ENCODE measurements at places on chromosomes 13 and 19. TPM values are rescaled to one million over a fixed set of nuclear protein-coding genes. Genes with fewer than 3 reads are reported as not detected.

- no peaks in the 10 kb centered on the region for H3K4me1 ChIP-seq
- H3K4me3 ChIP-seq = no peak overlapping the region
- H3K27me3 ChIP-seq = peaks cover 51% of the 10 kb centered on the region
- H3K36me3 ChIP-seq = no peaks in the 10 kb centered on the region
These were observed 8.1 kb downstream of the SHISA7 start for GRCh38 chr19:55435020-55435419.

DNA sequence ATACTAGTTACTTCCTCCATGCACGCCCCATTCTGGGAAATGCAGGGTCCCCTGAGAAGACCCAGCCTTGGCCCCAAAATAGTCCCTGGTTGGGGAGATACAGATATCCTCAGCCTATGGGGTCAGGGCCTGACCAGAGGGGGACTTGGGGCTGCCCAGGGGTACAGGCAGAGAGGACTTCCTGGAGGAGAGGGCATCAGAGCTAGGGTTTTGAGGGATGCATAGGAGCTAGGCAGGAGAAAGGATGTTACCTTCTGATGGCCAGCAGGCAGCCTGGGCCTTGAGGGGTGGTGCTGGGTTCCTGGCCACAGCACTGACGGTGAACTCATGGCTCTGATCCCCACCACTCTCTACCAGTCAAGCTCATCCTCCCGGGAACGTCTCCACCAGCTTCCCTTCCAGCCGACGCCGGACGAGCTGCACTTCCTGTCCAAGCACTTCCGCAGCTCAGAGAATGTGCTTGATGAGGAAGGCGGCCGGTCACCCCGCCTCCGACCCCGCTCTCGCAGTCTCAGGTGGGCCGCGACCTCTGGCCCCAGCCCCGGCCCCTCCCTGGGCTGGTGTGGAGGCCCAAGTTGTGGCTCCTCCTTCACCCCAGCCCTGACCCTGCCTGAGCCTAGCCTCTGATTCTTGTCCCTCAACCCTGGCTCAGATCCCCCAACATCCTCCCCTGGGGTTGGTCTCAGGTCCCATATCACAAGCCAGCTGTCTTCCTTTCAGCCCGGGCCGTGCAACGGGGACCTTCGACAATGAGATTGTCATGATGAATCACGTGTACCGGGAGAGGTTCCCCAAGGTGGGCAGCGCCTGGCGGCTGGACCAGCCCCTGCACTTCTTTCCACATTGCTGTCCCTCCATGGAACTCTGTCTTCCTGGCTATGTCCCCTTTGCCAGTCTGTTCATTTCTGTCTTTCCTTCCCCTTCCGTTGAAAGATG lies 25.6 kb downstream of the MAST3 start:
- no peaks in the 10 kb centered on the region for H3K27me3 ChIP-seq
- H3K27ac ChIP-seq = no peak overlapping the region
- H3K36me3 ChIP-seq = peaks cover 21% of the 10 kb centered on the region
- DNase-seq = no peak

DNA sequence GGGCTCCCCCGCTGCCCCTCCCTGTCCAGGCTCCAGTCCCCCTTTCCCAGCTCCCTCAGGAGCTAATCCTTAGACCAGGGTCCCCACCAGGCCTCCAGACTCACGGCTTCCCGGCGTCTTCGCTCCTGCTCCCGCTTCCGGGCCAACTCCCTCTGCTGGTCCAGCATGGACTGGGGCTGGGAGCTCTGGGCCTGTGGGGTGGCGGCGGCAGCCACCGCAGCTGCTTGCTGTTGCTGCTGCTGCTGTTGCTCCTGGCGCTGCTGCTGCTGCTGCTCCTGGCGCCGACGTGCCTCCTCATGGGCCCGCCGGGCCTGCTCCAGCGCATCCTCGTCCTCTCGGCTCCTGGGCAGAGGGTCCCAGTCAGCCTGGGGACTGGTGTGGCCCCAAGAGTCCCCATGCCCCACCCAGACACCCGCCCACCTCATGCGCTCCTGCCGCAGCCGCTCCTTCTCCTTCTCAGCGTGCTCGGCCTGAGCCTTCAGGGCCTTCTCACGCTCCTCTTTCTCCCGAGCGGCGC lies 6.4 kb upstream of the EPHX3 start:
- H3K4me3 ChIP-seq = no peak overlapping the region
- H3K27ac ChIP-seq = no peak overlapping the region
- H3K4me1 ChIP-seq = peaks cover 2% of the 10 kb centered on the region
- DNase-seq = no peak
- H3K27me3 ChIP-seq = peaks cover 2% of the 10 kb centered on the region

GRCh38 chr19:17610384-17610783 lies 54.9 kb downstream of the COLGALT1 start:
- peaks cover 7% of the 10 kb centered on the region for H3K4me1 ChIP-seq
- no peak for DNase-seq
- no peaks in the 10 kb centered on the region for H3K36me3 ChIP-seq
- no peak overlapping the region for H3K4me3 ChIP-seq
- no peaks in the 10 kb centered on the region for H3K27me3 ChIP-seq
- H3K27ac ChIP-seq = no peak overlapping the region

DNA sequence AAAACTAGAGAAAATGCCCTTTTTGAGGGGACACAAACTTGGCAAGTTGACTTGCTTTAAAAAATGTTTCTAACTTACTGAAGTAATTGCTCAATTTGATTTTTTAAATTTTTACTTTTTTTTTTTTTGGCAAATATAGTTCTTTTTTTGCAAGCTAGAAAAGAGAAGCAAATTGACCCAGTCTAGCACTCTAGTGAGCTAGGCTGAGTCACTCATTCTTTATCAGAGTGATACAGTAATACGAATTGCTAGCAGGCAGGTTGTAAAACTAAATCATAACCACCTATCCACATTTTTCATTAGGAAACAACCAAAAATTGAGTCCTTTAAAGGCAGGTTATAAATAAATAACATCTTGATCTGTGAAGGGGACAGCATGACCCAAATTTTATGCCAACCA lies 51.9 kb upstream of the C1QTNF9 start:
- no peak overlapping the region for H3K4me3 ChIP-seq
- no peak for DNase-seq
- H3K36me3 ChIP-seq = peaks cover 47% of the 10 kb centered on the region
- H3K27me3 ChIP-seq = no peaks in the 10 kb centered on the region
- peaks cover 80% of the 10 kb centered on the region for H3K4me1 ChIP-seq

GRCh38 chr13:101514695-101515275 lies 62.3 kb downstream of the ITGBL1 start:
- no peak overlapping the region for H3K4me3 ChIP-seq
- no peak overlapping the region for H3K27ac ChIP-seq
- peaks cover 2% of the 10 kb centered on the region for H3K27me3 ChIP-seq
- no peaks in the 10 kb centered on the region for H3K36me3 ChIP-seq

GRCh38 chr13:44762911-44763310 lies 186.8 kb upstream of the TSC22D1 start:
- no peak for DNase-seq
- H3K27ac ChIP-seq = no peak overlapping the region

DNA sequence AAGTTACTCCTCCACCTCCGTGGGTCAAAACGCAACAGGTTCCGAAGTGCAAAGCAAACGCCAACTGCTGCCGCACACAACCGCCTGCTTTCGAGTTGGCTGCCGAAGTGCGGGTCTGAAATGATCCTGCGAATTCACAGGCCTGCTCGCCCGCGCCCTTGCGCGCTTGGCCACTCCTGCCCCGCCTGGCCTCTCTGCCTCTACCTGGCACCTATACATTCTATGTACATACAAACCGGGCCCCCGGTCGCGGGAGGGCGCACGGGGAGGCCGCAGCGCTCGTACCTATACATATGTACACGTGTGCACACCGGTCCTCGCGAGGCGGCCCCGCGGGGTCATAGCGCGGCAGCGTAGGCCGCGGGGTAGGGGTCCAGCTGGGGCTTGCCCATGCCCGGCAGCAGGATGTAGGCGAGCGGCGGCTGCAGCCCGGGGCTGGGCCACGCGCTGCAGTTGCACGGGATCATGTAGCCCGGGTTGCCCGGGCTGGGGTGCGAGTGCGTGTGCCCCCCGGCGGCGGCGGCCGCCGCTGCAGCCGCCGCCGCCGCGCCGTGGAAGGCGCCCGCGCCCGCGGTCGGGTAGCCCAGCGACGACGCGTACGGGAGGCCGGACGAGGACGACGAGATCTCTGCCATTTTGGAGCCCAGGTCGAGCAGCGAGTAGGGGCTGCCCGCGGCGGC lies 1.3 kb downstream of the SOX21 start:
- peaks cover 2% of the 10 kb centered on the region for H3K36me3 ChIP-seq
- H3K27ac ChIP-seq = no peak overlapping the region
- peak overlapping the region; percentile 36 for H3K4me3 ChIP-seq

GRCh38 chr13:41696163-41697003 lies 239.0 kb downstream of the RGCC start:
- no peaks in the 10 kb centered on the region for H3K27me3 ChIP-seq
- peaks cover 15% of the 10 kb centered on the region for H3K36me3 ChIP-seq
- no peak overlapping the region for H3K4me3 ChIP-seq

DNA sequence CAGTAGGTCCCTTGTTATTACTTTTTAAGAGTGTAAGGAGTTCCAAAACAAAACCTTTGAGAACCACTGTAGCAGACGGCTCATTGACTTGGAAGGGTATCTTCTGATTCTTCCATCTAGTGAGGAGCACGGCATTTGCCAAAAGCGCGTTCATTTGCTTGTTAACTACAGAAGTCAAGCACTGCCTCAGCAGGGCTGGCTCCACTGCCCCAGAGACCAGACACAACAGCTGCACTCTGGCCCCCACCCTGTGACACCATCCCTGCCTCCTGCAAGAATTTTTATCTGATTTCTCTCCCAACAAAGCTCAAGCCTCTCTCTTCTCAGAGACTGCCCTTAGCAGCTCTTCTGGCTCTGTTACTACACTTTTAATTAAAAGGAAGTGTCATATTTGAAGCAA lies 20.7 kb upstream of the XPO4 start:
- H3K4me3 ChIP-seq = no peak overlapping the region
- H3K36me3 ChIP-seq = no peaks in the 10 kb centered on the region
- H3K27ac ChIP-seq = no peak overlapping the region

DNA sequence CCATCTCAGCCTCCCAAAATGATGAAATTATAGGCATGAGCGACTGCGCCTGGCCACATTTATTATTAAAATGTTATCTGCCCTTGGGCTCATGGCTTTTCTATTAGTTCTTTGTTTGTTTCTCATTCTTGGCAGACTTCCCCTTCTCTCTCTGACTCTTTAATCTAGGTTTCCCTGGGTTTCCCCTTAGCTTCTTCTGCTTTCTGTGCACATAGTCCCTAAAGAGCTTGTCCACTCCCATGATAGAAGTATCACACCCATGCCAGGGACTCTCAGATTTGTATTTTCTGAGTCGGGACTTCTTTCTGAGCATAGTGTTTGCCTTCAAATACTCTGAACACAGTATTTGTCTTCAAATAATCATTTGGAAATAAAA lies 38.6 kb upstream of the ITM2B start:
- no peak overlapping the region for H3K4me3 ChIP-seq
- peaks cover 14% of the 10 kb centered on the region for H3K4me1 ChIP-seq
- no peak for DNase-seq
- H3K36me3 ChIP-seq = no peaks in the 10 kb centered on the region

DNA sequence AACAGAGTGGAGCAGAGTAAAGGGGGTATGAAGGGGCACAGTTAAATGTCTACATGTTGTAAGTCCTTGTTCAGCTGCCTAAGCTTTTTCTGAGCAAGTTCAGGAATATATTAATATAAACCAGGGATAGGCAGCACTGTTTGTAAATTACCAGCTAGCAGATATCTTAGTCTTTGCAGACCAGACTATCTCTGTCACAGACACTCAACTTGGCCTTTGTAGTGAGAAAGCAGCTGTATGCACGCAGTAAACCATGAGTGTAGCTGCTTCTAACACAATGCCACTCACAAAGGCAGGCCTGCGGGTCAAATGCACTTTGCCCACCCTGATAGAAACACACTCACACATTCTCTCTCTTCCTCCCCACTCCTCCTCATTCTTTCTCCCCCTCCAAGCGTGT lies 1016.9 kb downstream of the UQCRFS1 start:
- H3K36me3 ChIP-seq = no peaks in the 10 kb centered on the region
- no peak for DNase-seq
- H3K4me1 ChIP-seq = no peaks in the 10 kb centered on the region
- no peaks in the 10 kb centered on the region for H3K27me3 ChIP-seq
- H3K4me3 ChIP-seq = no peak overlapping the region

- peak overlapping the region; percentile 49 for H3K4me3 ChIP-seq
- H3K4me1 ChIP-seq = peaks cover 27% of the 10 kb centered on the region
- no peaks in the 10 kb centered on the region for H3K36me3 ChIP-seq
- peak overlapping the region; percentile 76 for H3K27ac ChIP-seq
- DNase-seq = peak; percentile 83
These were observed 27.7 kb downstream of the GADD45B start for GRCh38 chr19:2503521-2504109.

DNA sequence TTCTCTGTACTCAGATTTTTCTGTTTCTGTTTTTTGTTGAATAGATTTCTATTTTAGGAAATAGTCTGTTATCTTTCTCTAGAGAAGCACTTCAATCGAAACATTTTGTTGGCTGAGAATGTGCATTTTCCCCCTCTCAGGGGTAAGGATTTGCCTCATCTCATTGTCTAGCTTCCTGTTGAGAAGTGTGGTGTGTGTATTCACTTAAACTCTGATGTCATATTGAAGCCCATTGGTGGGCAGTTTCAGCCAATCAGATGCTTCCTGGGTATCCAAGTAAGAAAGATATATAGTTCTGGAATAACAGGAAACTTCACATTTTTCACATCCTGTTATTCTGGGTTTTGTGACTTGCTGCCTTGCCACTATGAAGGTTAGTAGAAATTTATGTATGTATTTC lies 87.6 kb downstream of the ARHGEF7 start:
- H3K4me1 ChIP-seq = peaks cover 55% of the 10 kb centered on the region
- no peaks in the 10 kb centered on the region for H3K27me3 ChIP-seq
- peak overlapping the region; percentile 13 for H3K27ac ChIP-seq
- H3K4me3 ChIP-seq = no peak overlapping the region
- H3K36me3 ChIP-seq = peaks cover 16% of the 10 kb centered on the region

DNA sequence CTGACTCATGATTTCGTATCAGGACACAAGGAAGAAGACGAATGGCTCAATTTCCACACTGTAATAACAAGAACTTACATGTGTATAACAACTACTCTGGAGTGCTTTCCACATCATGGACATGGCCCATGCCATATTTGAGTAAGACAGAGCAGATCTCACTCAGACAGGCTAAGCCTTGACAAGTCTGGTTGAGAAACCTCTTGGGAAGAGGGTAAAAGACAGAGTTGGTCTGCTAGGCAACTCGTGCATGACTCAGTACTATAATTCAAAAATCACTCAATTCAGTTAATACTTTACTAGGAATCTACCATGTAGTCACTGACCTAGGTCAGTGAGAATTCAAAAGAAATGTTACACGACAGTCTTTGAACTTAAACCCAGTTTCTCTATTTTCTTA lies 5.7 kb upstream of the THSD1 start:
- peaks cover 29% of the 10 kb centered on the region for H3K36me3 ChIP-seq
- H3K27ac ChIP-seq = peak overlapping the region; percentile 20
- no peak overlapping the region for H3K4me3 ChIP-seq
- peak; percentile 35 for DNase-seq
- H3K4me1 ChIP-seq = peaks cover 2% of the 10 kb centered on the region

The PROZ gene
- not detected for total RNA-seq

The GAPDHS gene
- total RNA-seq = not detected

The MAB21L1 gene
- total RNA-seq = not detected

The PCDH17 gene
- total RNA-seq = not detected

The CYP2S1 gene
- 0.75 TPM for total RNA-seq

The RGS9BP gene
- 0.10 TPM for total RNA-seq

The KIR2DL4 gene
- total RNA-seq = not detected

The FCAR gene
- total RNA-seq = not detected

Measured in activated CD4-positive, alpha-beta memory T cell treated with anti-CD3 and anti-CD28 coated beads for 36 hours (primary cell).